ENCODE measurements at places on chromosomes 4 and X.

- ATAC-seq, result no peak
Measured at GRCh38 chr4:183470821-183471220, 26.4 kb downstream of the CDKN2AIP start.

DNA sequence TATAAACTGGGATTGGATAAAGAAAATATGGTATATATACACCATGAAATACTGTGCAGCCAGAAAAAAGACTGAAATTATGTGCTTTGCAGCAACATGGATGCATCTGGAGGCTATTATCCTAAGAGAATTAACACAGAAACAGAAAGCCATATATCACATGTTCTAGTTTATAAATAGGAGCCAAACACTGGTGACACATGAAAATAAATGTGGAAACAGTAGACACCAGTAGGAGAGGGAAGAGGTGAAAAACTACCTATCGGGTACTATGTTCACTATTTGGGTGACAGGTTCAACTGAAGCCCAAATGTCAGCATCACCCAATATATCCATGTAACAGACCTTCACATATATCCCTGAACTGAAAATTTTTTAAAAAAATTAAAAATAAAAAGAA lies 725.1 kb downstream of the C4orf33 start:
- ATAC-seq, result no peak

DNA sequence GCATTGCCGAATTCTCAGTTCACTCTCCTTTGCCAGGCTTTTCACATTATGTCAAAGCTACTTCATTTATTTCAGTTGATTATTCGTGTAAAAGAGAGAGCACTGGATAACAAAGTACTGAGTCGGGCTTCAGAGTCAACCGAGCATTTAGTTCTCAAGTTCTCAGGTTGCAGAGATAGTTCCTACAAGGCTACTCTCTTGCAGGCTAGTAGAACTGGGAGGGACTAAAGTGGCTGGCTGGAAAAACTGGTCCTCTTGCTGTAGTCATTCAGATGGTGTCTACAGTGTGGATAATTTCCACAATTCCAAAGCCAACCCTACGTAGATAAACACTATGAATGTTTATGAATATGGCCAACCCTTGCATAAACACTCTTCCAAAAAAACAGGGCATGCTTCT lies 4.6 kb upstream of the CCNG2 start:
- no peak for ATAC-seq

DNA sequence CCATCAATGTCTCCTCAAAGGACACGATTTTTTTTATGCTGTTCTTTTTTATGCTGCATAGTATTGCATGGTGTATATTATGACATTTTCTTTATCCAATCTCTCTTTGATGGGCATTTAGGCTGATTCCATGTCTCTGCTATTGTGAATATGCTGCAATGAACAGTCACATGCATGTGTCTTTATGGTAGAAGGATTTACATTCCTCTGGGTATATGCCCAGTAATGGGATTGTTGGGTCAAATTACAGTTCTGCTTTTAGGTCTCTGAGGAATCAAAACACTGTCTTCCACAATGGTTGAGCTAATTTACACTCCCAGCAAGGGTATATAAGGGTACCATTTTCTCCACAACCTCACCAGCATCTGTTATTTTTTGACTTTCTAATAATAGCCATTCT lies 113.9 kb downstream of the GRIA3 start:
- ATAC-seq, result no peak

GRCh38 chrX:2828959-2829411 lies 255 bp downstream of the GYG2 start:
- peak; percentile 51 for ATAC-seq

DNA sequence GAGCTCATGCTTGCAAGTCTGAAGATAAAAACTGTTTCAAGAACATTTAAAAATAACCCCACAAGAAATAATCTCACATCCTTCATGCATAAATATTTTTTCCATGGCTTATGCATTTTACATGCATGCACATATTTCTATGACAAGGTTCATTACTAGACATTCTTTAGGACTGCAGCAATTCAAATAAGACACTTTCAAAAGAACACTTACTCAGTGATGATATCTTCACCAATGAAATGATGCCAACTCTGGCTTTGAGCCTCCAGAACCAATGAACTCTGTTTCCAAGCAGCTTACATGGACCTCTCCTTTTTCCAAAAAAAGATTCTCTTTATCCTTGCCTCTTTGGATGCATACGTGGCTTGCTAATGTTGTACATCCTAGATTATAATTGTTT lies 279.9 kb downstream of the ADAM29 start:
- no peak for ATAC-seq

- no peak for ATAC-seq
Measured at GRCh38 chr4:41572516-41572915, 34.6 kb downstream of the LIMCH1 start.

- no peak for ATAC-seq
Measured at GRCh38 chrX:139299309-139299708, 231.2 kb upstream of the F9 start.

All from SK-N-SH treated with all-trans-retinoic acid at 6 μM for 48 hours (cell line).